Activated B cell treated with CpG ODN at 0.5 μM for 24 hours (primary cell): ENCODE measurements at places on chromosomes 12 and 14.

- no peak for DNase-seq
- peak overlapping the region; percentile 59 for H3K27ac ChIP-seq
- H3K4me3 ChIP-seq: no peak overlapping the region
- H3K4me1 ChIP-seq: peaks cover 24% of the 10 kb centered on the region
- peaks cover 96% of the 10 kb centered on the region for H3K36me3 ChIP-seq
- H3K27me3 ChIP-seq: no peaks in the 10 kb centered on the region
Observed at GRCh38 chr14:91284146-91284790, 39.8 kb upstream of the GPR68 start.

GRCh38 chr14:58637391-58638230, at the start of gene DACT1:
DACT1 (plus strand) TSS chr14:58637962; CDS start chr14:58638203, 241 bp downstream.
- peak within 1 kb of the TSS; percentile 94 for H3K4me3 ChIP-seq
- peak within 1 kb of the TSS; percentile 90 for H3K27ac ChIP-seq
- peak; percentile 52 for DNase-seq
- H3K36me3 ChIP-seq: peaks cover 4% of the 10 kb centered on the region
- peaks cover 17% of the 10 kb centered on the region for H3K27me3 ChIP-seq

GRCh38 chr14:21399311-21399870, 15.6 kb upstream of the SUPT16H start:
- no peak for DNase-seq
- H3K36me3 ChIP-seq: peaks cover 83% of the 10 kb centered on the region
- no peak overlapping the region for H3K4me3 ChIP-seq
- no peaks in the 10 kb centered on the region for H3K27me3 ChIP-seq

DNA sequence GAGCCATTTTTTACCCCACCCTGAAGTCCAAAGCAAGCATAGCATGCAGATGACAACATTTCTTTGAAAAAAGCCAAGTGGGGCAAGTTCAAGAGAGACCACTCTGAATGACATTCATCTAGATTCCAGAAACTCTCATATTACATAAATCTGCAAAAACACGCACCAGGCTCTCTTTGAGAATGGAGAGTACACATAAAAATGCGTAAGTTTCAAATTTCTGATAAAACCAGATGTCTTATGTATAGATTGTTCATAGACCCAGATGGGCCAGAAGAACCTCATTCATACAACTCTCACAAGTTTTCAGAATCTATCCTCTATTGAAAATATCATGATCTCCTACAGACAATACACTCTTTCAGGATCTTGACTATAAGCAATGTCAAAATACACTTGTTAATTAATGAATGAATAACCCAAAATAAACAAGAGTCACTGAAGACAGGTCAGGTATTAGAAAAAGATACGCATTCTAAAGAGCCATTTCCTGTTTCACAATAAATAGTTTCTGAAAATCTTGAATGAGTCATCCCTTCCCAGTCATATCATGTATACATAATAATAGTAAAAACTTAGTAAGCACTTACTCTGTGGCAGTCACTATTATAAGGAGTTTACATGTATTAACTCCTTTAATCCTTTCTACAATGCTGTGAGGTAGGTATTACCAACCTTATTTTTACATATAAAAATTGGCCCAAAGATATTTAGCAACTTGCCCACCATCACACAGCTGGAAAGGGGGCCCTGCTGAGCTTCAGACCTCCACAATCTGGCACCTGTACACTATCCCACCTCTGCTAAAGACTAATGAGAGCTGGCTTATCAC, 72.0 kb downstream of the PPP2R5E start:
- peaks cover 40% of the 10 kb centered on the region for H3K4me1 ChIP-seq
- no peak for DNase-seq
- no peaks in the 10 kb centered on the region for H3K27me3 ChIP-seq
- H3K27ac ChIP-seq: peak overlapping the region; percentile 30

DNA sequence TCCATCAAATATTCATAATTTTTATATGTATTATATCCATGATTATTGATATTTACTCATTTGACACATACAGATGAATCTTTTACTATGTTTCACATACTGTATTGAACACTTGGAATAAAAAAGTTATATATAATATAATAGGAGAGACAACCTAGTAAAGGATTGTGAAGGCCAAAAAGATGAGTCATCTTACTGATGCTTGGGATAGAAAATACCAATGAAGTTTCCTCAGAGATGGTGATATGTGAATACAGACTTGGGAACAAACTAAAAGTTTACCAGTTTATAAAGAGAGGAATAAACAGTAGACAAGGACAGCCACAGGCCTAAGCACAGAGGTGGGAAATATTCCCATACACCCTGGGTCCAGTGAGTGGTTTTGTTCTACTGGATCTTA, 743.9 kb upstream of the FLRT2 start:
- no peaks in the 10 kb centered on the region for H3K4me1 ChIP-seq
- H3K27me3 ChIP-seq: no peaks in the 10 kb centered on the region
- H3K27ac ChIP-seq: no peak overlapping the region
- no peak overlapping the region for H3K4me3 ChIP-seq
- no peaks in the 10 kb centered on the region for H3K36me3 ChIP-seq

DNA sequence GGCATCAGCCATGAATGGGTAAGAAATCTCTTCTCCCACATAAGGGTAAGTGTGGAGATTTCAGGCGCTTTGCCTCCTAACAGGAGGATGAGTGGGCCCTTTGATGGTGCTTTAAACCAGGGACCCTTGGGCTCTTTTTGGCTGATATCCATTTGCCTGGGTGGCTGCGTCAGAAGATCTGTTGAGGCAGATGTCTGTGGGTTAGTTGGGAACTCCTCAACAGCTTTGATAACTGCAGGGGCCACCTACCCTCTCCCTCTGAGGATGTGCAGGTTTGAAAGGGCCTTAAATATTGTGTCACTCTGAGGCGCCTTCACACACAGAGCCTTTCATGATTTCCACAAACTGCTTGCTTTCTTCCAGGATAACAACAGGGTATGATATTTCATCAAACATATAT, 210.7 kb downstream of the PPM1H start:
- DNase-seq: no peak
- no peak overlapping the region for H3K27ac ChIP-seq
- no peak overlapping the region for H3K4me3 ChIP-seq
- H3K4me1 ChIP-seq: no peaks in the 10 kb centered on the region
